Glutamatergic neuron (in vitro differentiated cells): ENCODE measurements at places on chromosomes 2 and 18.

DNA sequence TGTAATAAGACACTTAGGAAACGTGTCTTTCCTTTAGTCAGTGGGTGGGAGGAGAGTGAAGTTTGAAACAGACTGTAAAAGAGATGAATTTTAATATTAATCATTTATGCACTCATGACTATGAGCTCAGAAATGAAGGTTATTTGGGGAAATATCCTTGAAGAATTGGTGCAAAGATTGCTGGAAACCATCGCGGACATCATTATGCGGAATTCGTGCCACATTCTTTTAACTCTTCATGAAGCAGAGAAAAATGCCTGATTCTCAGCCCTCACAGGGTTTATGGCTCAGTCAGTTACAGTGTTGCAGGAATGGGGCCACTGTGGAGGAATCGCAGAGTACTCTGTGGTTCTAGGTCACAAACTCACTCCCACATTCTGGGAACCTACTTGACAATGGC is 109.7 kb downstream of the RGPD3 start:
- DNase-seq, result no peak

DNA sequence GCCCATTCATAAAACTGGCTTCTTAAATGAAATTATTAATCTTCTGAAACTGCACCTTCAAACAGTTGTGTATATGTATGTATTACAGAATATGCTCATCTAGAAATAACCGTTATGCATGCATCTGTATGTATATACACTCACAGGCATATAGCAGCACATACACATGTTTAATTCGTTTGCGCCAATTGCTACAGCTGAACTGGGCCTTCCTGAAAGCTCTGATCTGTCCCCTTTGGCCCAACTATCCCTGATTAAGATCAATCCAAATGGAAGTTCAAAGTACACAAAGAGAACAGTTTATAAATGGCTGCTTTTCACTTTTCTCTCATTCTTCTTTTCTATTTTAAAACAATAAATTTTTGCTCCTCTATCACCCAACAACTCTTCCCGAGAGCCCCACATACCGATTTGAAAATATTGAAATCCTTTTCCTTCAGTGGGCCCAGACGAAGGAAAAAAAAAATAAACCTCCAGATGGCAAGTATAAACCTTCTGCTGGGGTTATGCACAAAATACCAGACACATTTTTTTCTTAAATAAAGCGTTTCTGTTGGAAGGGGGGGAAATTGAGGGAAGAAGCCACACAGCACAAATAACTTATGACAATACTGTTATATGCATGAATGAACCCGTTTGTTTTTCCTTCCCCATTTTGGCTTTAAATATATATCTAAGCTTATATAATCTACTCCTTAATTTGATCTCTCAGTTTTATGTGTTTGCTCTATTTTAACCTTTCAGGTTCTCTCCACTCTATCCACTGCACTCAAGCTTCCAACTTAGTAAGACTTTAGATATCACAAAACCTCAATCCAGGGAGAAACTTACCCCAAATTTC is 267.3 kb downstream of the TCF4 start:
- DNase-seq, result no peak

- DNase-seq, result no peak
Measured at GRCh38 chr2:29308366-29308765, 193.2 kb downstream of the CLIP4 start.

DNA sequence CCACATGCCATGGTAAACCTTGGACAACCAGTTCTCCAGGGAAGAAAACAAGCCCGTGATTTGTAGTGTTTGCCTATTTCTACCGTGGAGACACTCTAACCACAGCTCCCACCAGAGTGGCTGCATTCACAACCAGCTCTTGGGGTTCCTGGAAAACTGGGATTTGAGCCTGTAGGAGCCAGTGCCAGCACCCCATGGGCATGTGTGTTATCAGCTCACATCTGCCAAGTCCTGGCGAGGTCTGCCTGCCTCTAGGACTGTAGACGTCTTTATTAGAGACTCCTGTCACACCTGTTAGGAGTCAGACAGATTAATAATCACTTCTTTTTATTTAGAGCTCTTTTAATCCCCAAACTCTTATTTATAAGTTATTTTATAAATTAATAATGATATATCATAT is 41.0 kb downstream of the INPP5D start:
- DNase-seq, result no peak

GRCh38 chr2:42744545-42745082 is 19.3 kb downstream of the OXER1 start:
- no peak for DNase-seq

DNA sequence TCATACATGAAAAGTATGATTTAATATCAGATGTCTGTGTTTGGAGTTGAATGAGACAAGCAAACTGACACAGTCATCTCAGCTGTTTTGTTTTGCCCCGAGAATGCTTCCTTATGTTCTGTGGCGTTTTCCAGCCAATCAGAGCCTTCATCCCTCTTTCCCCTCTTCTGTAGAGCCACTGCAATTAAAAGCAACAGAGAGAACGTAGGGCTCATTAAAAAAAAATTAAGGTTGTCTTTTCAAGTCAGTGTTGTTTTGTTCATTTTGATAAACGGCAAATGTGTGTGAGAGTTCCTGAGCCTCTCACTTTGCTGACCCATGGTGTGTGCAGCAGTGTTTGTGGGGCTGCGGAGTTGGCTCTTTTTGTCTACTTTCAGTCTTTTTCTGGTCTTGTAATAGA is 216.0 kb downstream of the FHOD3 start:
- no peak for DNase-seq

DNA sequence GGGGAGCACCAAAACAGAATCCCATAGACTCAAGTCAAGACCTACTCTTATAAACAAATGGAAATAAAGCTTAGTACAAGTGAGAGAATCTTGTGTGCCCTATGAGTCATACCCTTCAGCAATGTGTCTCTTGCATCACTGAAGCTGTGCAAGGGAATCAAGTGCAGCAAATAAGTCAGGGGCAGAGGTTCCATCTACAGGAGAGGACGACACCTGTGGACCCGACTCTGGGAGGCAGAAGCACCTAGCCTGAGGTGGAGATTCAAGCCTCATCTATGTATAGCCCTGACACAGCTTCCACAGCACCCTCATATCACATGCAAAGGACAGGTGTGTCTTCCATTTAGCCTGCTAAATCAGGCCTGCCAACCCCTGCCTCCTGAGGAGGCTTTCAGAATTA is 298.2 kb downstream of the CNTNAP5 start:
- DNase-seq, result no peak
